ENCODE measurements at places on chromosomes 2 and 18. TPM values are rescaled to one million over a fixed set of nuclear protein-coding genes. Genes with fewer than 3 reads are reported as not detected.
A peak's percentile ranks its signal among the peaks of the same experiment; 100 is the strongest.

Gene BMP10
- total RNA-seq = not detected

Gene MATN3
- total RNA-seq = not detected

- DNase-seq = no peak
- no peak overlapping the region for H3K27ac ChIP-seq
These were observed 31.5 kb upstream of the RASGRP3 start for GRCh38 chr2:33444967-33445366.

Gene LYPD1
- total RNA-seq = not detected

Gene SP3
- total RNA-seq = 95.8 TPM

DNA sequence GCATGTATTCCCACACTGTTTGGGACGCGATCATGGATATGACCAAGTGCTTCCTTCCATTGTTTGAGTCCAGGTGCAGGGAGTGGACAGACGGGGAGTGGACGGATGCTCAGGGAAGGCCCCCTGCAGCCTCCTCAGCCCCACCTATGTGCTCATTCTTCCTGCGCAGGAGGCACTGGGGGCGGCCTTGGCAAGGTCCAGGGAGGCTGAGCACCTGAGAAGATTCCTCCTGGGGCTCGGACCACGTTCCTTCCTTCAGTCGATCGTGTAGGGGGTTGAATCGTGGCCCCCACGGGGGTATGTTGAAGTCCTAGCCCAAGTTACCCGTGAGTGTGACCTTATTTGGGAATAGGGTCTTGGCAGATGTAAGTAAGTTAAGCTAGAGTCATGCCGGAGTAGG is 60.4 kb downstream of the ASB1 start:
- H3K4me1 ChIP-seq = no peaks in the 10 kb centered on the region
- H3K36me3 ChIP-seq = no peaks in the 10 kb centered on the region
- H3K27ac ChIP-seq = no peak overlapping the region
- H3K4me3 ChIP-seq = no peak overlapping the region
- no peaks in the 10 kb centered on the region for H3K27me3 ChIP-seq

DNA sequence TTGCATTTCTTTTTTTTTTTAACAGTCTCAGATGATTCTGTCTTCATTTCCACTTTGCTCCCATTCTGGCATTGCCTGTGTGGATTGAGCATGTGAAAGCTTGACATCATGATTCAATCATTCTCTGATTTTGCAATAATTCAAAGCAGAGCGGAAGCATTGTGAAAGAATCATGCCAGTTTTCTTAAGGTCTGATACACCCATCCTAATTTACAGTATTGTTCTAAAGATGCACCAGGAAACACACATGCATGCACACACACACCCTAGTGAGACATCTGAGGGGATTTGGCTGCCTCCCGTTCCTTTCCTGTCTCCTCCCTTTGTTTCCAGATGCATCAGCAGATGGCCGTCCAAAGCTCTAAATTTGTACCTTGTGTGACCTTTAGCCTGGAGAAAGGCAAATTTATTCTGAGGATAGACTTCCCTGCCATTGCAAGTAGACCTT is 97.3 kb downstream of the FMNL2 start:
- H3K36me3 ChIP-seq = no peaks in the 10 kb centered on the region
- H3K4me1 ChIP-seq = no peaks in the 10 kb centered on the region
- no peak overlapping the region for H3K27ac ChIP-seq
- H3K4me3 ChIP-seq = no peak overlapping the region
- DNase-seq = no peak
- peaks cover 3% of the 10 kb centered on the region for H3K27me3 ChIP-seq

Gene MAP3K19
- not detected for total RNA-seq

DNA sequence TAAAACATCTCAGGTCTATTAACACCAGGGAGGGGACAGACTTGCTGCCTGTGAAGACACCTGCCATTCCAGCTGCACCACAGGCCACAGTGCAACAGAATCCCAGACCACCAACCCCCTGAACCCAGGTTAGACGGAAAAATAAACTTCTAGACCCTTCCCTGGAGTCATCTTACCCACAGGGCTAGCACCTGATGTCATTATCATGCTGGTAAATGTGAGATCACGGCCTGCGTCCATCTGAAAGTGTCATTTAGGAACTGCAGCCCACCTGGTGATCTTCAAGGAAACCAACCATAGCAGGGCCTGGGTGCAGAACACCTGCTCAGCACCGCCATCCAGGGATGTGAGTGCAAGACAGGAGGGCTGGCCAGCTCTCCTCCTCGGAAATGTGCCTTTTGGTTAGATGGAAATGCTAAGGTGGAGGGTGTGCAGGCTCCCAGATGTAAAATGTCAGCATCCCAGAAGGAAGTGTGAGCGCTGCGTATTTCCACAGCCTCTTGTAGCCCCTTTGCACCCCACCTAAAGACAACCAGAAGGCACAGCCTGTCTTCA is 80.8 kb downstream of the PTGR3 start:
- no peaks in the 10 kb centered on the region for H3K36me3 ChIP-seq
- peaks cover 5% of the 10 kb centered on the region for H3K4me1 ChIP-seq
- H3K27ac ChIP-seq = no peak overlapping the region

Gene CRYGC
- total RNA-seq = not detected

Gene SCG2
- not detected for total RNA-seq

DNA sequence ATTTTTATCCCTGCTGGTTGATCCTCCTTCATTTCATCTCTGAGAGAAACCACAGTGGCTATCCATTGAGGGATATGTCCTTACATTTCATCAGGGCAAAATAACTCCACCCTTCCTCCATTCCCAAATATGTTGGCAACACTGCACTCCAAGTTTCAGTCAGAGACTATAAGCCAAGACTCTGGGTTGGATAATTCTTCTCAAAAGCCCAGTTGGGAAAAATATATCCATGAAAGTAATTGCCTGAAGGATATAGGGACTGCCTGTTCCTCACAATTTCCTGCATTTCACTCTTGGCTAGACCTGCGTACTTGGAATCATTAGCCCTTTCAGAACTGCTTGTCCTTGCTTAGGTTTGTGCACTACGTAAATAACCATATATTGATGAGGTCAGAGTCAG is 27.9 kb upstream of the EPB41L3 start:
- no peak for DNase-seq
- no peaks in the 10 kb centered on the region for H3K4me1 ChIP-seq
- H3K4me3 ChIP-seq = no peak overlapping the region
- no peaks in the 10 kb centered on the region for H3K27me3 ChIP-seq
- no peak overlapping the region for H3K27ac ChIP-seq

DNA sequence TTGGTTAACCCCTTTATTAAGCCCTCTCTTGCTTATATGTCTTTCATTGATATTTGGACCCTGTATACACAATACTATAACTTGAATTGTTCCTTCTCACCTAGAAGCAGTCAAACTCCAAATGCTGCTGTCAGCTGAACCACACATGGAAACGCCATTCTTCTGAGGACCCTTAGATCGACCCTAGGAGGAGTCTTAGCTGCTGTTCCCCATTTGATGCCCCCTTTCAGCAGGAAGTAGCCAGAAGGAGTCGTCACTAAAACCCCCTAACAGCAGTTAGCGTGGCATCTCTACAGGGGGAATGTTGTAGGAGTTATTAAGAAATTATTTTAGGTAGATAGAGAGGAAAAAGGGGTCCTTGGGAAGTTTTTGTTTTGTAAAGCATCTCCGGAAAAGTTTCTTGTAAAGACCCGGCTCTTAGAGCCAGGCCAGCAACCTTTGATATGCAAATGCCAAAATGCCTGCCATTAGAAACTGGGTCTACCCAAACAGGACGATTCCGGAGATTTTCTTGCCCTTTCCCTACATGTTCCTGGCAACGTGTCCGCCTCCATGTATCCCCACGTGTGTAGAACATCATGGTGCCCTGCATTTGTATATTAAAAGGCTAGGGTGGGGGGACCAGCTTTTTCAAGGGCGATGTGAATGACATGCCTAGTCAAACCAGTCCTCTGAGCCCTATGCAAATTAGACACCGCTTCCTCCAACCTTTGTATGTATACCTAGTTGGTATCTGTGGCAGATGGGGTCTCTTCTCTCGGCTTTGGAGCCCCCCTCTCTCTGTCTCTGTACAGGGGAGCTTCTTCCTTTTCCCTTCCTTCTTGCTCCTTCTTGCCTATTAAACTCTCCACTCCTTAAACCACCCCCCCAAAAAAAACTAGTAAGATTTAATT is 638.4 kb upstream of the POU3F3 start:
- no peaks in the 10 kb centered on the region for H3K27me3 ChIP-seq
- H3K4me1 ChIP-seq = no peaks in the 10 kb centered on the region
- no peak for DNase-seq
- H3K4me3 ChIP-seq = no peak overlapping the region

GRCh38 chr2:36336321-36336720 is 19.3 kb upstream of the CRIM1 start:
- no peaks in the 10 kb centered on the region for H3K36me3 ChIP-seq
- H3K4me1 ChIP-seq = peaks cover 10% of the 10 kb centered on the region
- peaks cover 6% of the 10 kb centered on the region for H3K27me3 ChIP-seq
- H3K27ac ChIP-seq = no peak overlapping the region
- DNase-seq = no peak

DNA sequence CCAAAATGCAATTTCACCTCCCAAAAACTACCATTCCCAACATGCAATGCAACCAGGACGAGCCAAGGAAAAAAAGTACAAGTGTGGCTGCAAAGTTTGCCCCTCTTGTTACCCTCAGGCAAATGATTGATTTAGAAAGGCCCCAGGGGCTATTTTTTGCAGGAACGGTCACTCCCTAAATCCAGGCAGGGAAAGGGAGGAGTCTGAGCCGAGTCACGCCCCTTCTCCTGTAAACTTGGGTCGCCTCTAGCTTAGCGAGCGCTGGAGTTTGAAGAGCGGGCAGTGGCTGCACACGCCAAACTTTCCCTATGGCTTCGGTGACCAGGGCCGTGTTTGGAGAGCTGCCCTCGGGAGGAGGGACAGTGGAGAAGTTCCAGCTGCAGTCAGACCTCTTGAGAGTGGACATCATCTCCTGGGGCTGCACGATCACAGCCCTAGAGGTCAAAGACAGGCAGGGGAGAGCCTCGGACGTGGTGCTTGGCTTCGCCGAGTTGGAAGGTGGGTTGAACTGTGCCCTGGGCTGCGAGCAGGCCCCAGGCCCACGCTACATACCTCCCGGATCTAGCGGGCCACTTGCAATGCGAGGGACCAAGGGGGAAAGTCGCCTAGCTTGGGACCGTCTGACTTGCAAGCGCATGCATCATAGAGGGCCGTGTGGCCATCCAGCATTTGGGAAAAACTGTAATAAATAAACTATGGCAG is at the start of gene GALM:
Gene GALM (plus strand): TSS at position 261 of the 702 bp plus-strand sequence. CDS start 48 bp downstream, at position 309.
- peaks cover 69% of the 10 kb centered on the region for H3K4me1 ChIP-seq
- peaks cover 23% of the 10 kb centered on the region for H3K36me3 ChIP-seq
- DNase-seq = peak; percentile 54

GRCh38 chr2:16005816-16006536 is 65.6 kb downstream of the MYCN start:
- H3K4me1 ChIP-seq = no peaks in the 10 kb centered on the region
- no peak overlapping the region for H3K4me3 ChIP-seq
- H3K36me3 ChIP-seq = no peaks in the 10 kb centered on the region
- DNase-seq = no peak

GRCh38 chr2:102983786-102984185 is 222.0 kb downstream of the TMEM182 start:
- no peak for DNase-seq
- H3K27ac ChIP-seq = no peak overlapping the region
- H3K27me3 ChIP-seq = no peaks in the 10 kb centered on the region
- H3K4me3 ChIP-seq = no peak overlapping the region

DNA sequence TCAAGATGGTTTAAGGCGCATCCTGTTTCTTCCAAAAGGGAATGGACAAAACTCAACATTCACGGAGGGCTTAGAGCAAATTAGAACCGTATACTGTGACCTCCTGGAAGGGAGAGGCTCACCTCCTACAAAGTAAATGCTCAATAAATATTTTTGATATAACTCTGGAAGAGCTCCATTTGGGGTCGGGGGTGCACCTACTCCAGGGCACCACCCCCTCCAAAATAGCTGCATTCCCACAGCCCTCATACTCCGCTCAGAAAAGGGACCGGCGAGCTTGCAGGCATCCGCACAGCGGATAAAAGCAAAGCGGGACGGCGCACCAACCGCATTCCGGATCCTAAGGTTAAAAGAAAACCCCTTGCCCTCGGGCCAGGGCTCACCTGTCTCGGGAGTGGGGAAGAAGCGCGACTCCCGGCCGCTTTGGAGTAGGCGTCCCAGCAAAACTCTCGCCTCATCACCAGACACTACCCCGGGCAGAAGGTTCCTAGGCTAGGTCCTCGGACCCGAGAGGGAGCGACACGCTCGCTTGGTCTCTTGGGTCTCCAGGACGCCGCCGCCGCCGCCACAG is 378 bp downstream of the WDPCP start:
- peak; percentile 1 for DNase-seq
- peaks cover 8% of the 10 kb centered on the region for H3K36me3 ChIP-seq
- H3K27me3 ChIP-seq = peaks cover 2% of the 10 kb centered on the region
- peak overlapping the region; percentile 97 for H3K4me3 ChIP-seq
- H3K27ac ChIP-seq = peak overlapping the region; percentile 90

GRCh38 chr2:127061375-127062273 is 45.3 kb downstream of the BIN1 start:
- H3K27me3 ChIP-seq = no peaks in the 10 kb centered on the region
- peaks cover 6% of the 10 kb centered on the region for H3K4me1 ChIP-seq
- H3K4me3 ChIP-seq = no peak overlapping the region
- H3K27ac ChIP-seq = no peak overlapping the region

GRCh38 chr2:72341639-72342038 is 194.0 kb upstream of the CYP26B1 start:
- no peaks in the 10 kb centered on the region for H3K27me3 ChIP-seq
- H3K36me3 ChIP-seq = no peaks in the 10 kb centered on the region
- H3K4me1 ChIP-seq = no peaks in the 10 kb centered on the region
- no peak overlapping the region for H3K27ac ChIP-seq
- DNase-seq = no peak

Data from activated T-helper 1 cell treated with anti-CD3 and anti-CD28 coated beads, Interleukin-12 subunit alpha, Interleukin-12 subunit beta, Interleukin-2, Interleukin-4 antibody, amounts not matched to agents 30 ng/mL and 10 ng/mL and 1 ng/mL, durations not matched to agents 14 hours and 24 hours and 36 hours (primary cell).